ENCODE measurements at places on chromosomes 1 and 21.

DNA sequence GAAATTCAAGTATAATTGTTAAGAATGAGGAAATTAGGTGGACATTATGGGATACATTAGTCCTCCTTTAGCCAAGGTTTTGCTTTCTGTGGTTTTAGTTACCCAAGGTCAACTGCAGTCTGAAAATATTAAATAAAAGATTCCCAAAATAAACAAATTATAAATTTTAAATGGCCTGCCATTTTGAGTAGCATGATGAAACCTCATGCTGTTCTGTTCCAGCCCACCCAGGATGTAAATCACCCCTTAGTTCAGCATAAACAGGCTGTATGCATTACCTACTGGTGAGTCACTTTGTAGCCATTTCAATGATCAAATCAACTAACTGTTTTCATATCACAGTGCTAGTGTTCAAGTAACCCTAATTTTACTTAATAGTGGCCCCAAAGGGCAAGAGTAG lies 132.5 kb upstream of the LYPLAL1 start:
- DNase-seq, result no peak

- no peak for DNase-seq
These were observed 138.1 kb upstream of the KIF26B start for GRCh38 chr1:245016700-245017099.

DNA sequence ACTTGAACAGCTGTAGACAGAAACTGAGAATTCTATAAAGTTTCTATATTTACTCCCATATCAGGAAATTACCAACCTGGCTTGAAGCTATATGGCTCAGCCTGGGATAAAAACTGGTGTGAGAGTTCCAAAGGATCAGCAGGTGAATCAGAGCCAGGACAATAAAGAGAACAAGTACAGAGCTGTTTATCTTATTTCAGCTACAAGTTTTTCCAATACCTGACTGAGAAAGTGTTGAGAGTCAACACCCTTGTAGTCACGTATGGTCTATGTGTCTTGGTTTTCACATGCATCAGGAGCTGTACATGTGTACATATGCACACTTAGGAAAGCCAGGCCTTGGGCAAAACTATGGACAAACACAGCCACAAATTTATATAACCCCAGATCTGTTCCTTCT lies 40.7 kb upstream of the CXADR start:
- no peak for DNase-seq

DNA sequence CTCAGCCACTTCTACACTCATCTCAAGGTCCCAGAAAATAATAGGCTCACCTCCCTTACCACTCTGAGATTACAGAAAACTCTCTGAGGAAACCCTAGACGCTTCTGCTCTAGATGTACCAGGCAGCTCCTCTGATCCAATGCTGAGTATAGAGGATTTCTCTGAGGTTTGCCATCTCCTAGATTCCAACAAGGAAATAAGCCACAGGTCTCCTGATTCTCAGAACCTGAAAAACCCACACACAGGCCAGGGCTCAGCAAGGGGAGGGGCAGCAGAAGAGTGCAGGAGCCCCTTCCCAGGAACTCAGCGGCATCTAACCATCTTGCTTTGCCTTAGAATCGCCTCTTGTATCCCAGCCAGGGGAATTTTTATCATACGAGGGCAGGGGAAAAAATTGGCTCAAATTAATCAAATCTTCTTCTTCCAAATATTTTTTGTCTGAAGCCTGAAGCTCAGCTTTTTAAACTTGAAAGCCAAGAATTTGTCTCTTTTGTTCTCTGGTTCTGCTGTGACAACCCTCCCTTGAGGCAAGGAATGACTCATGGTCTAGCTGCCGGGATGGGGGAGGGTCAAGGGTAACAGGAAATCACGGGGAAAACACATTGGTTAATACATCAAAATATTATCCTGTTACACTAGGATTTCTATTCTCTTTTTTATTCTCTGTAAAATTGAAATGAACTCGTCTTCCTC lies 30.8 kb downstream of the GORAB start:
- DNase-seq, result no peak

DNA sequence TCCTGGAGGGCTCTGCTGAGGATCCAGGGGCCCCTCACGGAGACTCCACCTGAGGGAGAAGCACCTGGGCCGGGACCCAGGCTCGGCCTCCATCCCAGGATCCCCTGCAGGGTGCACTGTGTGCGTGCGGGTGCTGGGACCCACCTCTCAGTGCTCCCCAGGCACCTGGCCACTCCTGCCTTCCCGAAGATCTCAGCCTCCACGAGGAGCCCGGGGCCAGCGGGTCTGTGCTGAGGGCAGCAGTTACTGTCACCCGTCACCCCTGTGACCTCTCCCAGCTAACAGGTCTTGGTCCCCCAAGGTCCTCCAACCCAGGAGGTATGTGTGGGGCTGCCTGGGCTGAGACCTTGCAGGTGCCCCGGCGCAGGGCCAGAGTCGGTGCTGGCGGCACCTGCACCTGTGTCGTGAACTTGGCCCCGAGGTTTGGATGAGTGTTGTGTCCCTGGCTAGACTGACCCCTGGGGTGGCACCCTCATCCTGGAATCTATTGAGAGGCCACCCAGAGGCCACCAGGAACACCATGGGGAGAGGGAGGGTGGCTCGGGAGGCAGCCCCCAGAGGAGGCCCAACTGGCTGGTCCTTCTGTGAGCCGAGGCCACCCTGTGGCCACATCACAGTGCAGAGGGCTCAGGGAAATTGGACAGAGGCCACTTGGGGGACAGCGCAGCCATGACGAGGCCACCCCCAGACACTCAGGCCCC lies 17.7 kb downstream of the MORN1 start:
- DNase-seq, result no peak

DNA sequence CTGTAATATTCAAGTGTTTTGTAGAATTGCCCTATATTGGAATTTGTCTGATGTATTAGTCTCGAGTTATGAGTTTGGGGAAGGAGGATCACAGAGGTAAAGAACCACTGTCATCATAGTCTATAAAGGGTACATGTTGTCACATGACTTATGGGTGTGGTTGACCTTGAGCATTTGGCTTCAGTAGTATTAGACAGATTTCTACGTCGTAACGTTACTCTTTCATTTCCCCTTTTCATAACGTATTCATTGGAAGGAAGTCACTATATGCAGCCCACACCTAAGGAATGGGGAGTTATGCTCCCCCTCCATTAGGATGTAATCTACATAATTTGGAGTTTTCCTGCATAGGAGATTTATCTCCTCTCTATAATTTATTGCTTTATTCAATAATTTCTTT lies 110.1 kb upstream of the VAV3 start:
- no peak for DNase-seq

DNA sequence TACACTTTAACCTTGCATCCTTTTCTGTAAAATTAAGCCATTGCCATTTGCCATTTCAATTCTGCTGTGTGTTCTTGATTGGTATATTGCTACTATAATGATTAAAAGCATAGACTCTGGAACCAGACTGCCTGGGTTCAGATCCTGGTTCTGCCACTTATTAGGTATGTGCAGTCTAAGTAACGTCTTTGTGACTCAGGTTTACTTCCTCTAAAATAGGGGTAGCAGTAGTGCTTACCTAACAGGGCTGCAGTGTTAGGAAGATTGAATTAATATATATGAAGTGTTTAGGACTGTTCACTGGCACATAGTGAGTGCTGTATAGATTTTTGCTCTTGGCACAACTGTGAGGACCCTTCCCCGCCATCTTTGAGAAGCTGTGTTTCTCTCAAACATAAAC lies 4.4 kb downstream of the CDC42 start:
- DNase-seq, result no peak

GRCh38 chr1:174812656-174813055 lies 187.1 kb upstream of the CACYBP start:
- no peak for DNase-seq

DNA sequence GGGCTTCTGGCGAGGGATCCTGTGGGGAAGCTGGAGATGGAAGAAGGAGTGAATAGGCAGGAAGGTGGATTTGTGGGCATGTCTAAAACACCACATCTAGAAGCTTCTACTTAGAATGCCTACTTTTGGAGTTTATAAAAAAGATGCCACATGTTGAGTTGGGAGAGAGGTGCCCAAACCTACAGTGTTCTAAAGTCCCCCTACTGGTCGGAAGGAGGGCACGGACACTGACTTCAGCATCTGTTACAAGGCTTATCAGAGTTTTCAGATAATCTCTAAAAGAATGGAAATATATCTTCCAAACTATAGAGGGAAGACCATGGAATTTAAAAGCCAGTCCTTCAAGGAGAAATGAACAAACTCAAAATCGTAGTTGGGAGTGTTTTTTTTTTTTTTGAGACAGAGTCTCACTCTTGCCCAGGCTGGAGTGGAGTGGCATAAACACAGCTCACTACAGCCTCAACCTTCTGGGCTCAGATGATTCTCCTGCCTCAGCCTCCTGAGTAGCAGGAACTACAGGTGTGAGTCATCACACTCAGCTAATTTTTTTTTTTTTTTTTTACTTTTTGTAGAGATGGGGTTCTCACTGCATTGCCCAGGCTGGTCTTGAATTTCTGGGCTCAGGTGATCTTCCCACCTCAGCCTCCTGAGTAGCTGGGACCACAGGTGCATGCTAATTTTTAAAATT lies 14.8 kb downstream of the IBA57 start:
- no peak for DNase-seq

DNA sequence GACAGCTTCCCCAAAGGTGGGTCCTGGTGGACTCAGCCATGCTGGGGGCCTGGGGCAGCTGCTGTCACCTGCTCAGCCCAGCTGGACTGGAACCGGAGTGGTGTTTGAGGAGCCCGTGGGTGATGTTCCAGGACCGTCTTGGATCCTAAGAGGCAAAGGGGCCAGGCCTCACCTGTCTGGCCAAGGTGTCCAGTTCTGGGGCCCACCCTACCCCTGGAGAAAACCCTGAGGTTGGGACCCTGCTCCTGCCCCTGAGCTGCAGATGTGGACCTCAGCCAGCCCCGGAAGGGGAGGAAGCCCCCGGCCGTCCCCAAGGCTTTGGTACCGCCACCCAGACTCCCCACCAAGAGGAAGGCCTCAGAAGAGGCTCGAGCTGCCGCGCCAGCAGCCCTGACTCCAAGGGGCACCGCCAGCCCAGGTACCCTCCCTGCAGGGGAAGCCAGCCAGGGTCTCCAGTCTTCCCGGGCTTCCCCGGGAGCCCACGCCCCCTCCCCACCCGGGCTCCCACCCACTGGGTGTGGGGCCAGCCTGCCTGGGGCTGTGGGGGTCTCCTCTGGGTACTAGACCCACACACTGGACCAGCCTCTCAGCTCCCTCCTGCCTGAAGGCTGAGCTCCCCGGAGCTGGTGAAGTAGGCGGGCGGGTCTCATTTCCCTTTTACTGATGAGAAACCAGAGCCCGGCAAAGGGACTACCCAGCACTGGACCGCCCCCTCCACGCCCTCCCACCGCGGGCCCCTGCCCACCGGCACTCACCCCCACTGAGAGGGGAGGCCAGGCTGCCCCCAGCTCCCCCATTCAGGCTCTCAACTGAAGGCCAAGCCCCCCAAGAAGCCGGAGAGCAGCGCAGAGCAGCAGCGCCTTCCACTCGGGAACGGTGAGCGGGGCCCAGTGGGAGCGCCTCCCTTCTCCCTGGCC lies 1.3 kb downstream of the AIRE start:
- no peak for DNase-seq

- no peak for DNase-seq
These were observed 566 bp upstream of the ALG6 start for GRCh38 chr1:63366908-63367214.

DNA sequence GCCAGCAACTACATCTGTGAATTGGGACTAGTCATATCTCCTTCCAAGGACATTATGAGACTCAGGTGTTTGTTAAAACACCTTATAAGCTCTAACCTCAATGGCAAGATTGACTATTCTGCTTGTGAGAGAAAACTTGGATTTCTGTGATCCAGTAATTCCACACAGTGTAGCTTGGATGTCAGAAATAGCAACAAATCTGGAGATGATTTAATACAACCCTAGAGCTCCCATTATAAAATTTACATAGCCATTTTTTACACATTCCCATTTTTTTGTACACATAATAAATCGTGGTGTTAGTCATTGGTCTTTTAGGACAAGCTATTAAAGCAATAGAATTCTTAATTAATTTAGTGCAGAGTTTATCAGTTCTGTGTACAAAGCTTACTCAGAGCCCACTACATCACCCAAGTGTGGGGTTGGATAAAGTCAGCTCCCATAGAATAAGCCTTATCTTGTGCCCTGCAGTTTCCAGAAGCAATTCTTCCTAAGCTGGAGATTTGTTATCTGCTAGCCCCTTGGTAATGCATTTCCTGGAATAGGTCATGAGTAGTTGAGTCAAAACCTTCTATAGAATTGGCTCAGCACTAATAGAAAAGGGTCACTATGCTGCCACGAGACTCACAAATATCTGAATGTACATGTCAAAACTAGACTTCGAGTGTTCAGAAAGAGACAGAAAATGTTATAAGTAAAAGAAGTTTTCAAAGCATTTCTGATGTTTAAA lies 434.0 kb upstream of the RUNX1 start:
- DNase-seq, result no peak

All from NCI-H1694 (cell line).